ENCODE measurements at places on chromosomes 2 and 18.
A peak's percentile ranks its signal among the peaks of the same experiment; 100 is the strongest.

- peak; percentile 97 for DNase-seq
Measured at GRCh38 chr2:241609859-241610793, 26.8 kb downstream of the THAP4 start.

DNA sequence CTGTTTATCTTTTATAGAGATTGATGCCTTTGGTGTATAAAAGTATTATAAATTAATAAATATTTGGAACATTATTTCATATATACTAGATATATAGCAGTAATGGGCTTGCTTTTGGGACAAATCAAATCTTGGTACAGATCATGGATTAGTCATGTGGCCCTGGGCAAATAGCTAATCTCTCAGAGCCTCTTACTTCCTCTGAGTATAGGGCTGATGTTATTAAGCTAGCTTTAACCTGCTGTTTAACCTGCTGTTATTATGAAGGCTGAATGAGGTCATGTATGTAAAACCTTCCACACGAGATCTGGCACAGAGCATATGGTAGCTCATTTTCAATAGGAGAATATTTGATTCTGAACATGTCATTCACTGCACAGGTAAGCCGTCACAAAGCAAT lies 5.7 kb downstream of the ITGB6 start:
- DNase-seq, result no peak

- no peak for DNase-seq
Measured at GRCh38 chr18:24010673-24011072, 3.9 kb upstream of the TTC39C start.

GRCh38 chr2:157871415-157871814 lies 4.7 kb downstream of the ACVR1 start:
- no peak for DNase-seq

- no peak for DNase-seq
Measured at GRCh38 chr2:55459714-55460274, 40.1 kb upstream of the CCDC88A start.

DNA sequence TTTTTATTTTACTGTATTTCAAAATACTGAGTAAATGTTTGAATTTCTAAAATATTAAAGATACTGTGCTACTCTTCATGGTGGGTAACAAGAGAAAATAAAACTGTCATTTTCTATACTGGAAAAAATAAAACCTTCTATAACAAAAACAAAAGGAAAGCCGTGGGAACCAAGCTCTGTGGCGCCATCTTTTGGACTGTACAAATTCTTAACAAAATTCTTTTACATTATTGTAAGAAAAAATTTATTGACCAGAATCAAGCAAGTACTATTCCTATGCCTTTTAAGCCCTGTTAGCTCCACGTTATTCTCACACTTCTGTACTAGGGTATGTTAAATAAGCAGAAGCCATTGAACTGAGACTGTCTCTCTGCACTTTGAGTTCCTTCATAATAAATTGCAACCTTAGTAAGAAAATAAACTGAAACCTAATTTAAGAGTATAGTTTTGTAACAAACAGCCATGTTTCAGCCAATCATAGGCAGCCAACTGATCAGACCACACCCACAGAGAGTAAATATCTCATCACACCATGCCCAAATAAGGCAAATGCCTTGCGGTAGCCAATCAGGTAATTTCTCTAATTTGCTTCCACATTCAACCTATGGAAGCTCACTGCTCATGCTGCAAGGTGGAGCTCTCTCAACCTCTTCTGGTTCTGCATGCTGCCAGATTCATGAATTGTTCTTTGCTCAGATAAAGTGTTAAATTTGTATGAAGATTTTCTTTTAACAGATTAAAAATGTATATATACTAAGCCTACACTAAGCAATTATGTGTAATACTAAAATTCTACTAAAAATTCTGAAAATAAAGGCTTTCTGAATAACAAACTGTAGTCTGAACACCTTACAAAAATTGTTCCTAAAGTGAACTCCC lies 42.2 kb downstream of the HIBCH start:
- DNase-seq, result peak; percentile 30

All from AG20443 (cell line).